Activated T-helper 1 cell treated with anti-CD3 and anti-CD28 coated beads, Interleukin-2, amount 50 U/mL, for 16 hours (primary cell): ENCODE measurements at places on chromosomes 16 and 17.
A peak's percentile ranks its signal among the peaks of the same experiment; 100 is the strongest.

- no peak for DNase-seq
Observed at GRCh38 chr17:7226721-7227710, 7.3 kb downstream of the ACADVL start.

DNA sequence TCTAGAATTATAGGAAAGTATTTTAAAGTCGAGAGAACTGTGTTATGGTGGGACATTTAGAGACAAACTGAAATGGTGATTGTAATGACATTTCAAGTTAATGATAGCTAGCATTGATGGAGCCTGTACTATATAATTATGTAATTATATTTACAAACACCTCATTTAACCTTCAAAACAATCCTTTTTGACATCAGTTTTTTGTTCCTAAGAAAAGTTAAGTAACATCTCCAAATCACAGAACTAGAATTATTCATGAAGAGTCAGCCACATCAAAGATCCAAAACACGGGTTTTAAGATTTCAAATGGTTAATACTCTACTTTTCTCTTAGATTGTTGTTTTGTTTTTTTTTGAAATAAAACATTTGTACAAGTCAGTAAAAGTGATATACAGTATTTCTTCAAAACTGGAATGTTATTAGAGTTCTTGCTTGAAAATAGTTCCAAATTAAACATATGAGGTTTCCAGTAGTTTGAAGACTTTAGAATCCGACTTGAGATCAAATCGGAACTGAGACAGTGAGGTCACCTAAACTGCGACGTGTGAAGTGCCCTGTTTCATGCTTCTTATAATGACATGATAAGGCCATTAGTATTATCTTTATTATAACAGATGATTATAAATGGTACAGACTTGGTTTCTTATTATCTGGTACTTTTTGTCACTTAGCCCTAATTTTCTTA, 264.9 kb upstream of the TBX2 start:
- DNase-seq = no peak

- DNase-seq = no peak
Observed at GRCh38 chr16:80585764-80586163, 45.0 kb downstream of the DYNLRB2 start.

- DNase-seq = no peak
Observed at GRCh38 chr17:70535986-70536385, 366.7 kb downstream of the KCNJ2 start.

GRCh38 chr17:75980188-75981018, 1.4 kb downstream of the TEN1 start:
- DNase-seq = no peak

GRCh38 chr16:28187595-28188004, 24.2 kb downstream of the XPO6 start:
- DNase-seq = no peak

- no peak for DNase-seq
Observed at GRCh38 chr17:40993084-40993483, 880 bp downstream of the KRTAP3-3 start.

- DNase-seq = no peak
Observed at GRCh38 chr17:31859487-31860008, 504 bp upstream of the COPRS start.

DNA sequence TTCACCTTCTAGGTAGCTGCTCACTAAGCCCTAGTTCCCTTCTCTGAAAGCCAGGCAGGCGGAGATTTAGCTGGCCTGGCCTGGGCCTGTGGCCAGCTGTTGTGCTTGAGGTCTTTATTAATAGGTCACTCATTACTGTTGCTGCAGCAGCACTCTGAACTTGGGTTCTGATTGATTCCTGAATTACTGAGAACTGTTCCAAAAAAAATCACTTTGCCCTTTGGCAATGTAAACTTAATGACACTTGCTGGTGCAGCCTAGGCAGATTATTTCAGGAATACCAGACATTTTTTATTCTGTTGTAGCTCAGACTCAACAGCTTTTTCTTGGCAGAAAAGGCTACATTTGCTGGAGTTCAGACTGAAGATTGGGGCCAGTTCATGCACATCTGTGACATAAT, 2.7 kb downstream of the TOM1L1 start:
- DNase-seq = no peak

DNA sequence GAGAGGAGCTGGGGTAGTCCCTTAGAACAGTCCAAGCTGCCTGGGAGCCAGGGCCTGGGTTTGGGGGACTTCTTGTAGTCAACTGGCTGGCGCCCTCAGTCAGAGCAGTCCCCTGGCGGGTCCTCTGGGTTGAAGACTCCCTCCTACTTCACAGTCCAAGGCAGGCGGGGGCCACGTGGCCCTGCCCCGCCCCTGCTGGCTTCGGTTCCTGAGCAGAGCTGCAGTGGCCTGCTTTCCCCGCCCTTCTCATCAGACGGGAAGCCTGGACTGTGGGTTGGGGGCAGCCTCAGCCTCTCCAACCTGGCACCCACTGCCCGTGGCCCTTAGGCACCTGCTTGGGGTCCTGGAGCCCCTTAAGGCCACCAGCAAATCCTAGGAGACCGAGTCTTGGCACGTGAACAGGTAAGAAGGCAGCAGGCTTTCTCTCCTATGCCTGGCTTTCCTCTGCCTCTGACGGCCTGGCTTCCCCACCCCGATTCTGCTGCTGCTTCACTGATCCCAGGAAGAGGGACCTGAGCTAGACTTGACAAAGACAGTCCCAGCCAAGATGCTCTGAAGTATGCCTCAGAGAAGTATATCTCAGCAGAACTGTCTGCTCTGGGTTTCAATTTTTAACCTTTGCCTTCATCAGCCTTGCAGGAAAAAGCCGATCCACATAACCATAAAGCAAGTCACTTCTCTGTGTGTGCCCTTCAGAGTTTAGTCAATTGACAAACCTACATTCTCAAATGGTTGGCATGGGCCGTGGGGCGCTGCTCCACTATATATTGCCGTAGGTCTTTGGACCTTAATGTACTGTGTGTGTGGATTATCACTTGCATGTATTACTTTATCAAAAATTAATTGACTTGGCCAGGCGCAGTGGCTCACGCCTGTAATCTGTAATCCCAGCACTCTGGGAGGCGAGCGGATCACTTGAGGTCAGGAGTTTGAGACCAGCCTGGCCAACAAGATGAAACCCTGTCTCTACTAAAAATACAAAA, 56.3 kb downstream of the SF3B3 start:
- no peak for DNase-seq

DNA sequence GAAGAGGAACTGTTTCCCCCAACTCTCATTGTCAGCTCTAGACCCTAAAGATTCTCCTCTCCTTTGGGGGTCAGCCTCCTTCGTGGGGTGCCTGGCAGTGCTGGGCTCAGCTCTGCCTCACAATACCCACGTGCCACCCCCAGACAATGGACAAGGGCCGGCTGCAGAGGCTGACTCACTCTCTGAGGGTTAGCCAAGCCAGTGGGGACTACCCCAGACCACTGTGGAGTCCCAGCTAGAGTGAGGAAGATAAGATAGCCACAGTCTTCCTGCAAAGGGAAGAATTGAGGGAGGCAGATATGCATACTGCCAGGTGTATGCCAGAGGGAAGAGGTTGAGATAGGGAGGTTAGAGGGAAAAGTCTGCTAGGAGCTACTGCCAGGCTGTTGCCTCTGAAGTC, 13.5 kb upstream of the MTMR4 start:
- no peak for DNase-seq

DNA sequence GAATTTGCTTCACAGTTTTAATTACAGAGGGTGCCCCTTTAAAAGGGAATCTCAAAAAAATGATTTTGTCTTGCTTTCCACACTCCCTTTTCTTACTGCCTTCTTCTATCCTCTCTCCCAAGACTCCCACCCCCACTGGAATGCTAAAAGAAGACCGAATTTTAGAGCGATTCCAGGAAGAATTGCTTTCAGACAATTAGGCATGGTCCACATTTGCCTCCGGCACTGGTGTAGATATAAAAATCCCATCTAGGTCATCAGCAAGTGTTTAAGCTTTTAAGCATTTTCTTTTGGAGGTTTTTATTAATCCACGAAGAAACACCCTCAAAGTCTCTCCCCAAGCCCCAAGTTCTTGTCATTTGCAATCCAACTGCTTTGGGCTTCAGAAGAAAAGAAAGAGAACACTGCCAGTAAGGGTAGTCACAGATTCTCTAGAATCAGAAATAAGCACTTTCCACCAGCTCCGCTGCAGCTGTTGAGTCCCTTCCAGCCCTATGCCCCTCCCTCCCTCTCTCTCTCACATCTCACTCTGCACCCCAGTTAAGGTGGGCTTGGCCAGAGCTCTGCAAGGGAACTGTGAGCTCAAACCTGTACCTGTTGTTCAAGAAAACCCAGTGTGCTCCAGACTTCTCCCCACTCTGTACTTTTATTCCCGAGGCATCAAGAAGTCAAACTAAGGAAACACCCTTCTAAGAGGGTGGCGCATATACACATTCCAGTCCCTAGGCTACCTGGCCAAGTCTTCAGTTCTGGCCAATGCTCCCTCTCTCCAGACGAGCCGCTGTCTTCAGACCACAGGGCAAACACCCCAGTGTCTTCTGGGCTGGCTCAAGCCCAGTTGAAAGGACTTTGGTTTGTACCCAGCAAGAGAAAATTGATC, 170.2 kb downstream of the RGS9 start:
- no peak for DNase-seq

DNA sequence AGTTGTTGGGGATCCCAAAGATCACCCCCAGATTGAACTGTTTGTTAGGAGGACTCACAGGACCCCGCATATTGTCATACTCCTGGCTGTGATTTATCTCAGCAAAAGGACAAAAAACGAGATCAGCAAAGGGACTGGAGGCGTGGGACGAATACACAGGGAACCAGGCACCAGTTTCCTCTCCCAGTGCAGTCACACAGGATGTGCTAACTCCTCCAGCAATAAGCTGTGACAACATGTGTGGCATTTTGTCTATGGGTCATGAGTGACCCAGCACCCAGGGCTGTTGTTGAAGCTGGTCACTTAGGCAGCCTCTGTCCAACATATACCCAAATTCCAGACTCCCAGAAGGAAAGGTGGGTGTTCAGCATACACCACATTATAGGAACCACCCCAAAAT, 60.9 kb downstream of the CPPED1 start:
- DNase-seq = no peak

DNA sequence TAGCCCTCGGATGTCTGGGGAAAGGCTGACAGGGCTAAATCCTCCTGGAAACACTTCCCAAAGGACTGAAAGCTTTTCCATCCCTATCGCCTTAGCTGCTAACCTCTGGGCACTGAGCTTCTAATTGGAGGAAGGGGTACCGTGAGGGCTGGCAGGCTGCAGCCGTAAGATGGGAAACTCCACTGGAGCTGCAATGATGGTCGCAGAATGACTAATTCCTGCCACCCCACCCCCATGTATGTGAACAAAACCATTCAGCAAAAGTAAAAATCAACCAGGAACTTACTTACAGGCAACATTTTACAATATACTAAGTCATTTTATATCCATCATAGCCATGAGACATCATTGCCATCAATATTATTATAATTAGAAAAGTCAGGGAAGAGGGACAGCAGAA, 133.3 kb downstream of the ABCC12 start:
- no peak for DNase-seq

DNA sequence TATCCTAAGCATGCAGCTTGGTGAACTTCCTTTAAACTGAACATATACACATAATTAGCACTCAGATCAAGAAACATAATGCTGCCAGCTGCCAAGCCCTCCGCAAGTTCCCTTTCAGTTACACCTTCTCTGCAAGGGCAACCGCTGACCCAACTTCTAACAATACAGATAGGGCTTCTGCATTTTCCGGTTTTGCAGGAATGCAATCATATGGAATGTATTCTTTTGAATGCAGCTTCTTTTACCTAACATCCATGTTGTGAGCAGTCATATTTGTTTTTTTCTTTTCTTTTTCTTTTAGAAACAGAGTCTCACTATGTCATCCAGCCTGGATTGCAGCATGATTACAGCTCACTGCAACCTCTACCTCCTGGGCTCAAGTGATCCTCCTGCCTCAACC, 110.7 kb downstream of the GSG1L start:
- DNase-seq = no peak

DNA sequence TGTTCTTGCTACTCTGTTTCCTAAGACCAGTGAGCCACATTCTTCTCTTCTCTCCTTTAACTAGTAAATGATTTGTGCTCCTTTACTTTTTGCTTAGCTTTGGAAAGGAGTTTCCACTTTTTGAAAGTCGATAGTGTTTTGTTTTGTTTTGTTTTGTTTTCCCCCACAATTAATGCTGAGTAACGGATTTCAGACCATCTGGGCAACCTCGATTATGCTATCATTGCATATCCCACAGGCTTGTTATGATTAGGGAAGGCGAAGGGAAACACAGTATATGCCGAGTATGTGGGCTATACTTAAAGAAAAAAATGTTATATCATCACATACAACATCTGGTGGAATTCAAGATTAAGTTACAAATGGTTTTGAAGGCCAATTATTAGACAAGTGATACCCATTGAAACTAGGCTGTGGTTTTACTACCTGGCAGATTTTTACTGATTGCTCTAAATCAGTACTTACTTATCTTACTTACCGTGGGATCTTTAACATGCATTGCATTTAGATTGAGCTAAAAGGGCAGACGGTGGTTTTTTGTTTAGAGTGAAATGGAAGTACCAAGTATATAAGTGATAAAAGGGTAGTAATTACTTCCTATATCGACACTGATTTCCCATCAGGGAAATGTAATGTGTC, 361.3 kb upstream of the SOX9 start:
- DNase-seq = no peak

GRCh38 chr16:20676268-20676825, 21.1 kb downstream of the ACSM1 start:
- DNase-seq = no peak

- no peak for DNase-seq
Observed at GRCh38 chr16:79826732-79827475, 226.4 kb upstream of the MAF start.

DNA sequence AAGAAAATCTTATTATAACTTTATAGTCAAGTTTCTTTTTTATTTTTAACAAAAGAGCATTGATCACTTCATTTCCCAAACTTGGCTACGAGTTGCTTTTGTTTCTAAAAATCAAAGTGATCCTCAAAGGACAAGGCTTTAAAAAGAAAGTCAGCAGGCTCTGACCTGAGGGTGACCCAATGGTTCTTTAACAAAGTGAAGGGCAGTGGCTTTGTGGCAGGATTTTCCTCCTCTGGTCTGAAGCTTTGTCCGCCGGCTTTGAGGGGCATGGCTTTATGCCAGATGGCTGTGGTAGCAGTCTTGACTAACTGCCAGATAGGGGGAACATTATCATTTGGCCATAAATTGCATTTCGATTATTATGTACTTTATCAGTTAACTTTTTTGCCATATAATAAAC, 28.5 kb downstream of the IQCK start:
- DNase-seq = no peak

- DNase-seq = no peak
Observed at GRCh38 chr17:54861471-54861983, 39.1 kb upstream of the TOM1L1 start.

- peak; percentile 63 for DNase-seq
Observed at GRCh38 chr17:75877752-75878173, 618 bp downstream of the TRIM47 start.
